ENCODE measurements at places on chromosomes 12 and 14.

DNA sequence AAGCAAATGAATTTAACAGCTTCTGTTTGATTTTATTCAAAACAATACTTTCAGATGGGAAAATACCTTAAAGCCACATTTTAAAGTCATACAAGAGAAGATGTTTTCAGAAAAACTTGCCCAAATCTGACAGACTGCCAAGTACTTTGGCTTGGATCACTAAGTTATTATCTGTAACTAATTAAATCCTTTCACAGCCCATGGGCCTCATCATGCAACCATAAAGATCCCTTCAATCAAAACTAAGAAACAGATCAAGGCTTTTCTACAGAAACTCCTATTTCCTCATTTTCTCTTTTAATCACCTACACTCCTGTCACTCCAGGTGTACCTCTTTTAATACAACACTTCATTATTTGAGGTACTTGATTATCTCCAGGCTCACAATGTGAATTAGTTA, 28.1 kb downstream of the BLTP3B start:
- DNase-seq, result no peak

DNA sequence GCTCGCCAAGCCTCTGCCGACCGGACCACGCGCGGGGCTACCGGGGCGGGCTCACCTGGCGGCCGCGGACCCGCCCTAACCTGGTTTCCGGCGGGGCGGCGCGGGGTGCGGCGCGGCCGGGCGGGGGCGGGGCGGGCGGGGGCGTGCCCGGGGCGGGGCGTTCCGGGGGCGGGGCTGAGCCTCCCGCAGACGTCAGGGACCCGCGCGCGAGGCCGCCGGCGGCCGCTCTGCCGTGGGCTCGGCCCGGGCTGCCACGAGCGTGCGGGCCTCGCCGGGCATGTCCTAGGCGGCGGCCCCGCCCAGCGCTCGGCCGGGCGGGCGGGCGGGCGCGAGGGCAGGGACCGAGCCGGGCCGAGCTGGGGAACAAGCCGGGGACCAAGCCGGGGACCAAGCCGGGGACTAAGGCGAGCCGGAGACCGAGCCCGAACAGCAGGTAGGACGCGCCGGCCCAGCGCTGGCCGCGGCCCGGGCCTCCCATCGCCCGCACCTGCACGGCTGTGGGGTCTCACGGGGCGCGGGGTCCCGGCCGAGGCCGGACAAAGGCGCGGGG, at the start of gene CEP170B:
CEP170B (plus strand) TSS at position 188 of the 550 bp plus-strand sequence. CDS start 3,183 bp downstream, outside the sequence.
- DNase-seq, result peak; percentile 49

GRCh38 chr12:94127239-94128131, 20.9 kb upstream of the PLXNC1 start:
- DNase-seq, result no peak

GRCh38 chr14:59816941-59817340, 53.6 kb downstream of the RTN1 start:
- no peak for DNase-seq

DNA sequence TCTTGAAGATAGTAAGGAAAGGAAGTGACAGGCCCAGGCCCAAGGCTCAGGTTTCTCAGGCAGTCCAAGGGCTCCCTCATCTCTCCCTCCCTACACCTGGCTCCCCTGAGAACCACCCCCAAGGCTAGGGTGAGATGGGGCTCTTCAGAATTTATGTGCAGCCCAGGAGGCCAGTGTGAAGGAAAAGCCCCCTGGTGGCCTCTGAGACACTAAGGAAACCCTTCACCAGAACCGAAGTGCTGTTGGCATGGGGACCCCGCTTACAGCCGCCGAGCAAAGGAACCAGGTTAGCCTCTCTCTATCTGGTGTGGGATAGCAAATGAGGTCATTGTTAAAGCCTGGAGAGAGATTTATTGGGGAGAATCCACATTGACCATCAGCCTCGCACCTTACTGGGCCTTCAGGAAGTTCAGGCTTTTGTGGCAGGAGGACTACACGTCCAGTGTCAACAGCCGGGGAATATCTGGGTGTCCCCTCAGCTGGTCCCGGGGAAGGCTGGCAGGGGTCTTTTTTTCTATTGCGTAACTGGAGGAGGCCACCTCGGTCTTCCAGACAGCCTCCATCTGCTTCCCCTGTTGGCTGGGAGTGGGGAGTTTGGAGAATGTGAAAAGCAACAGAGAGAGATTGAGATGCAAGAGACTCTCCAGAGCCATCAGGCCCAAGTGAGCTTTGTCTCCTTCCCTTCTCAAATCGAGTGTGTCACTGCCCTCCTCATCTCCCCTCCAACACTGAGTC, 18.1 kb downstream of the FAM186B start:
- no peak for DNase-seq

DNA sequence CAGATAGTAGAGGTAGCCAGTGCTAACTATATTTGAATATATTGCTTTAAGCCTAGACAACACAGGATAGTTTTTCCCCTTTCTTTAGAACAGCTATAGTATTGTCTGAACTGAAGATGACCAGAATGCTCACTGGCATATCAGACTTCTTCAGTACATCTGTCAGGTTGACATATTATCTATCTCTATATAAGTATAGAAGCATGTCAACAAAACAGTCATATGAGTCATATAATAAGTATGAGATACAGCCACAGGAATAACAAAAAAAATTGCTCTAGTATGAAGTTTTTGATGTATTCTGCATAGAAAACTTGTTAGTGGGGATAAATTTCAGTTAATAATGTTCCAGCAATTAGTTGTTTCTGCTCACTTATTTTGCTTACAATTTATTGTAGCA, 767.7 kb downstream of the LRFN5 start:
- DNase-seq, result no peak

- peak; percentile 10 for DNase-seq
These were observed 1.2 kb downstream of the CLIP1 start for GRCh38 chr12:122421187-122421820.

DNA sequence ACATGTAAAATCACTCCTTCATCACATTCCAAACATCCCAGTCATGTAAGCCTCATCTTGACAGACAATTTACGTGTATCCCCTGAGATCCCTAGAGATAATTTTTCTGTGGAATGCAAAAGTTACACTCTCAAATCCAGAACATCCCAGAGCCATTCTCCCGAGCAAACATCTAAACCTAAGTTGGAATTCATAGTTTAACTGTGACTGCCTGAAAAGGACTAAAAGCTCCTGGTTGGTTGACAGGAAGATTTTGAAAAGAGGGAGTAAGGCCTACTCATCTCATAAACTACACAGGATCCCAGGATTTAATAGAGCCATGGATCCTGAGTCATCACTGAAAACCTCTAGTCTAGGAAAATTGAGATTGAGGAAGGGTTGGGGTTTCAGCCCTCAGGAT, 123.6 kb downstream of the SCN8A start:
- no peak for DNase-seq

DNA sequence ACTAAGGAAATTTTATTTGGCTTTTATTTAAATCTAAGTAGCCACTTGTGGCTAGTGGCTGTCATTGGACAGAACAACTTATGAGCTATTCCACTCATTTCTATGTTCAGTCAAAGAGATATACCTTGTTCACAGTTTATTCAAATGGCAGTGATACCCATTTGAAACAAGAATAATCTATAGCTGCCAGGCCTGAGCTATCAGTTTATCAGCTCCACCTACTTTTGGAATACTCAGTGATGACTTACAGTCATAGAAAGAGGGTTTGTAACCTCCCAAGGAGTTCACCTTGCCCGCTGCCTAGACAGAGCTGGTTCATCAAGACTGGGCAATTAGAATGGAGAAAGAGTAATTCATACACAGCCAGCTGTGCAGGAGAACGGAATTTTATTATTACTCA, 4.5 kb upstream of the ABHD4 start:
- DNase-seq, result no peak

GRCh38 chr12:43370263-43370662, 181.7 kb downstream of the ADAMTS20 start:
- DNase-seq, result no peak

DNA sequence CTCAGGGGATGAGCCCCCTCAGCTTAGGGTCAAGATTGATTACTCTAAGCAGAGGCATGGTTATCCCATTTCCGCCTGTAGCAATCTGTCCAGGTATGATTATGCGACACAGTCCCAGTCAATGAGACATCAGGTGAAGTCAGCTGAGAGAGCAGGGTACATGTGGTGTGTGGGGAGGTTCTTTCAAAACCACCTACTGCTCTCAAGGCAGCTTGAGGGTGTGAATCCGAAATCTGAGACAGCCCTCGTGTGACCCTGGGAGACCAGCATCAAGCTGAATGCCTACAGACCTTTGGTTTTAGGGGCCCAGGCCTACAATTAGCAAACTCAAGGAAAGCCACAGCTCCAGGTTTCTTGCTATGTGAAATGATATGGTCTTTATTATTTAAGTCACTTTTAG, 275.7 kb downstream of the ITPR2 start:
- no peak for DNase-seq

DNA sequence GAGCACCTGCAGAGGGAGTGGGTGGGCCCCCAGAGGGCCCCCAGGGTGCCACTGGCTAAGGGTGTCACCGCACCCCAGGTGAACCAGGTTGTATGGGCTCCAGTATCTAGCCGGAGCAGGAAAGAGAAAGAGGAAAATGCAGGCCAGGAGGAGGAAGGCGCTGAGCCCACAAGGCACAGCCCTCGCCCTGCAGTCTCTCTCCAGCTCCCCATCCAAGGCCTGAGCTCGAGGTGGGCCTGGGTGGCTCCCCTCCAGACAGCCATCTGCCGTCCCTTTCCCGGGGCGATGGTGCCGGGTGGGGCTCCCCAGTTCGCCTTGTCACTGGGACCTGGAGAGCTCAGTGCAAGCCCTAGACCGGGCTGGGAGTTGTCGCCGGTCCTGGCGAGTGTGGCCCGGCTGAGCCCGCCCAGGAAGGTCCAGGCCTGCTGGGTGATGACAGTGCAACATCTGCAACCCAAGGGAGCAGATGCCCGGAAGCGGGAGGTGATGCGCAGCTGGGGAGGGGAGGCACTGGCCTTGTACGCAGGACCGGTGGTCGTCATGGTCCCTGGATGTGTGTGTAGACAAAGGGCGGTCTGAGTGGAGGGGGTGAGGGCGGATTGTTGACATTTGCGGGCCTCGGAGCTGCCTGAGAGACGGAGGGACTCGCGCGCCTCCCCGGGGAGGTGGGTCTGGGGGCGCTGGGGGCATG, 716 bp downstream of the TMEM179 start:
- DNase-seq, result no peak

DNA sequence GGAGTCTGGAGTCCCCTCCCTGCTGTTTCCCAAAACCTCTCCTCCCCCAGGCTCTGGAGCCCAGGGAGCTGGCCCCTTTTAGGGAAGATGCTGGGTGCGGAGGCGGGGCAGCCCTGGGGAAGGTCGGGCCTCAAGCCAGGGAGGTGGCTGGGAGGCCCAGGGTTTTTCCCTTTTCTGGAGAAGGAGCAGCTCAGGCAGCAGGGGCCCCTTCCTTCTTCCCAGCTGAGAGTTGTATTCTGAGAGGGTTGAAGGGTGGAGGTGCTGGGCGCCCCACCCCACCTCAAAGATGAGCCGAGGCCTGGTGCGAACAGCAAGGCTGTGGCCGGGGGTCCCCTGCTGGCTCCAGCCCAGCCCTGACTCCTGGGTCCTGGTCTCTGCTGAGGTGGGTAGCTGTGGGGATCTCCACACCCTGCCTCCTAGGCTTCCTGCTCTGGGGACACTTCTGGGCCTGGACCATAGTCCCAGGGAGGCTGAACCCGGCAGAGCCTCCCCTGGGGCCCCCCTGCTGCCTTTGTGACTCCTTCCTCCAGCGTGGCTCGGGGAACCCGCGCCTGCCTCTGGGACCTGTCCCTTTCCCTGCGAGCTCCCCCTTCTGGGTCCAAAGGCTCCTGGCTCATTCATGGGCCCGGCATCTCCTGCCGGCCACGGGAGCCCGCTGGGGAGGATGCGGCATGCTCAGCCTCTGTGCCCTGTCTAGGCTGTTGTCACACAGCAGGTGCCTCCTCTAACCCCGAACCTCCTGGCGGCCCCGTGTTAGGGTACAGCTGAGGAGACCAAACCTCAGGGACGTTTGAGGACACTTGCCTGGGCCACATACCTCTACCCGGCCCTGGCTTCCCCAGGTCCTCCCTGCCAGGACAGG, 4.4 kb downstream of the TRMT61A start:
- no peak for DNase-seq

DNA sequence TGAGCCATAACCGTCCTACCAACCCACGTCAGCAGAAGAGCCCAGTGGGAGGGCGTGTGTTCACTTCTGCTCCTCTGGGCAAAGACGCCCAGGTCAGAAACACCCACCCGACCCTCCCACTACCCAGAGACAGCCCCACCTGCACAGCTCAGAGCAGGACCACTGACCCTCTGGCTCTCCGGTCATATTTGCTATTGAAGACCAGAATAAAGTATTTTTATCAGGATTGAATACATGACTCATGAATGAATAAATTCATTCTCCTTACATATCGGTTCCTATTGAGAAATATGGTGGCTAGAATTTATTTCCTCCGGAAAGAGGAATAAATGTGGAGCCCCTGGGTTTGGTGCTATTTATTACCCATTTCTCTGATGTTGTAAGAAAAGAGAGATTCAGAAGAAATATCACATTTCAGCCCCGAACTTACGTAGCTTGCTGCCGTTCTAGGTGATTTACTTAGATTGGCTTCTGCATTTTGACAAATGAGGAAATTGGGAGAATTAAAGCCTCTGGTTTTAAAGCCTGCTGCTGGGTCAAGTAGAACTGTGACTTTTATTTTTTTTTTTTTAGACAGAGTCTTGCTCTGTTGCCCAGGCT, 36.4 kb upstream of the P2RX7 start:
- DNase-seq, result no peak

GRCh38 chr14:101022916-101023435, 119.5 kb upstream of the RTL1 start:
- DNase-seq, result no peak

DNA sequence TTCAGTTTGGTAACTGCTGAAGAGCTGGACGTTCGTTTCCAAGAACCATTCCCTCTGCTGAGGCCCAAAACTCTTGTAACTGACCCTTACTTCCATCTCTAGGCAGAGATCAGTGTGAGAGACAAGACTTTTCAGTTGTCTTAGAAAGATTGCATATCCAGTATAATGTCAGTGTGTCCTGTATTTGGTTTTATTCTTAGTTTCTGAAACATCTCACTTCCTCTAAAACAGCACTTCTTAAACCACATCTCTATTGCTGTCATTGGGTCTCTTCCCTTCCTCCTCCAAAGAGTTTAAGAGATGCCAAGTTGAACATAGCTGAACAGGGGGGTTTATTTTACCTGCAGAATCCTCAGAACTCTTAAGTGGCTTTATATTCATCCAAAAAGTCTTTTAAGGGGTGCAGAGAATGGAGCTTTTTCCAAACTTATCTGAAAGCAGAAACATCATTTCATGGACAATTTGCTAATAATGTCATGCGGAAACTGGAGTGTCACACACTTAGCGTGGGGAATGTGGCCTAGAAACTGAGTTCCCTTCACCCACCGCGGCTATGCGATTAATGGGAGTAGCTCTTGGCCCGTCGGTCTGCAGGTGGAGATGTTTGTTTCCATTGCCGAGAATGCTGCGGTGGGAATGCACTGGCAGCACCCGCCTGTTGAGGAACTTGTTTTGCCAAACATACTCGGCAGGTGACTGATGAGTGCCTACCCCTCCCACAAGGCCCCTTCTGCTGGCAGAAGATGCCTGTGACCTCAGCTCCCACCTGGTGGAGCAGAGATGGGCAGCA, 148.2 kb downstream of the ADGRD1 start:
- DNase-seq, result no peak

DNA sequence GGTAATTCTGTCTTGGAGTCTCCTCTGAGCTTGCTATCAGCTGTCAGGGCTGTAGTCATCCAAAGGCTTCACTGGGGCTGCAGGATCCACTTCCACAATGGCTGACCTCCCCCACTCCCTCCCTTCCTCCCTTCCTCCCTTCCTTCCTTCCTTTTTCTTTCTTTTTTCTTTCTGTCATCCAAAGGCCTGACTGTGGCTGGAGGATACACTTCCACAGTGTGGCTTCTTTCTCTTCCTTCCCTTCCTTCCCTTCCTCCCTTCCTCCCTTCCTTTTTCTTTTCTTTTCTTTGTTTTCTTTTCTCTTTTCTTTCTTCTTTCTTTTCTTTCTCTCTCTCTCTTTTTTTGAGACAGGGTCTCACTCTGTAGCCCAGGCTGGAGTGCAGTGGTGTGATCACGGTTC, 30.6 kb downstream of the ARF6 start:
- no peak for DNase-seq

Measured in activated effector memory CD4-positive, alpha-beta T cell treated with Interleukin-2 at 50 U/mL for 16 hours (primary cell).